ENCODE measurements at places on chromosomes 3 and 15.

- DNase-seq: no peak
These were observed 82.8 kb downstream of the TIGIT start for GRCh38 chr3:114376516-114377185.

GRCh38 chr3:80234706-80235105 lies 466.9 kb upstream of the ROBO1 start:
- no peak for DNase-seq

- peak; percentile 45 for DNase-seq
These were observed 4.7 kb downstream of the C3orf18 start for GRCh38 chr3:50562861-50563260.

GRCh38 chr3:77795013-77795412 lies 755.1 kb downstream of the ROBO2 start:
- DNase-seq: no peak

GRCh38 chr3:169475576-169475975 lies 187.9 kb downstream of the MECOM start:
- no peak for DNase-seq

DNA sequence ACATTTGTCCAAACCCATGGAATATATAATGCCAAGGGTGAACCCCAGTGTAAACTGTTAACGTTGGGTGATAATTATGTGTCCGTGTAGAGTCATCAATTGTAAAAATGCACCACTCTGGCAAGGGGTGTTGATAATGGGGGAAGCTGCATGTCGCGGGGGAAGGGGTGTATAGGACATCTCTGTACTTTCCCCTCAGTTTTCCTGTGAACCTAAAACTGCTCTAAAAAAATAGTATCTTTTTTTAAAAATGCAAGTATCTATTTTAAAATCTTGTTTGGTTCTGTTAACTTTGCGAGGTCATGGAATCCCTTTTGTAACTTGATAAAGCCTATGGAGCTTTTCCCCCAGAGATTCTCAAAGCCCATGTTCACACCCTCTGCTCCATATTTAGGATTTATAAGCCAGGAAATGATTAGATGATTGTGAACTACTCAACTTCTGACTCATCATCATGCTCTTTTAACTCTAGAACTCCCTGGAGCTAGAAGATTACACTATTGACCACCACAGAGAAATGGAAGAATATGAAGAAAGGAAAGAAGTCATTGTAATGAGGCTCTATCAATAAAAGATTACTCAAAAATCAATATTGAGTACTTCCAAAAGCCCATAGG lies 56.1 kb upstream of the C3orf49 start:
- DNase-seq: no peak

DNA sequence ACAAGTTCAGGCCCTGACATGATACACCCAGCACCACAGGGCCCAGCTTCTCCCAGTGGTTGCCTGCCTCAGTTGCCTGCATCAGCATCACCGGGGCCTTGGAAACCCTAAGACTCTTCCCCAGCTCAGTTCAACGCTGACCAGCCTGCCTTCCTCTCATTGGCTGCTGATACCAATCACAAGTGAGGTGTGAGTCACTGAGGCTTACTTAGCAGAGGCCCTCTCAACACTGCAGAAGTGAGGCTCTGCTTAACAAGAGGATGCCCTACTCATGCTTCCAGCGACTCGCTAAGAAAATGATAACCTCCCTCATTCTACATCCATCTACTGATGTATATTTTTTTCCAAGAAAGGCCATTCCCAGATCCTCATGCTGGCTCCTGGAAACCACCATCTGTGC lies 151.9 kb downstream of the ADAMTS17 start:
- no peak for DNase-seq

GRCh38 chr3:110731148-110731547 lies 340.5 kb upstream of the NECTIN3 start:
- DNase-seq: peak; percentile 3

DNA sequence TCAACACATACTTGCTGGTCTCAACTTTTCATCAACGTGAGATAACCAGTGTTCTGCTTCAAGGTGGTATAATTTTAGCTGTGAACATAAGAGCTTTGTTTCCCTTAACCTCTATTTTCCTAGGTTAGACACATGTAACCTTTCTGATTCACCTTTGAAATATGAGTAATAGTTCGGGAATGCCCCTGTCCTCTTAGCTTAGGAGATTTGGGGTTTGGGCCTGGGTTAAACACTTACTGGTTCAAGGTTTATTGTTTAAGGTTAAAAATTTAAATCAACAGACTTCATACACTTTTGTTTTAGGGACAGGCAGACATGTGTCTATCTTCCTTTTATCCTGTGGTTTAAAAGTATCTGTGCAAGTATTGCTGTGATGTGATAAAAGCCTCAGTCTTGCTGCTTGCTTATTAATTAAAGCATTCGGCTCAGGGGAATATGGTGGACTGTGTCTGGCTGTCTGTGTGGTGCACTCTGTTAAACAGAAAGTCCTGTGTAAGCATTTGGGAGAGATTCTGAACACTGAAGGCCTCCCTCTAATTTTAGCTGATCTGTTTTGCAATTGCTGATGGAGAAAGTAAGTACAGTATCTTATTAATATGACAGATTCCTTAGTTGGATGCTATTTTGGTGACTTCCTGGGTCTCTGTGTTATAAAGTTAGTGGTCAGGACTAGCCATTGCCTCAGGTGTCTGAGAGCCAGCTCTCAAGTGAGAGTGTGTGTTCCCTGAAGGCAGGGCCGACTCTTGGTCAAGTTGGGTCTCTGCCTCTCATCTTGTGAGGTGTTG lies 81.8 kb downstream of the USP13 start:
- DNase-seq: no peak

- DNase-seq: no peak
These were observed 51.9 kb downstream of the RPLP1 start for GRCh38 chr15:69504352-69505040.

GRCh38 chr3:2783261-2783660 lies 326.9 kb downstream of the IL5RA start:
- DNase-seq: no peak

DNA sequence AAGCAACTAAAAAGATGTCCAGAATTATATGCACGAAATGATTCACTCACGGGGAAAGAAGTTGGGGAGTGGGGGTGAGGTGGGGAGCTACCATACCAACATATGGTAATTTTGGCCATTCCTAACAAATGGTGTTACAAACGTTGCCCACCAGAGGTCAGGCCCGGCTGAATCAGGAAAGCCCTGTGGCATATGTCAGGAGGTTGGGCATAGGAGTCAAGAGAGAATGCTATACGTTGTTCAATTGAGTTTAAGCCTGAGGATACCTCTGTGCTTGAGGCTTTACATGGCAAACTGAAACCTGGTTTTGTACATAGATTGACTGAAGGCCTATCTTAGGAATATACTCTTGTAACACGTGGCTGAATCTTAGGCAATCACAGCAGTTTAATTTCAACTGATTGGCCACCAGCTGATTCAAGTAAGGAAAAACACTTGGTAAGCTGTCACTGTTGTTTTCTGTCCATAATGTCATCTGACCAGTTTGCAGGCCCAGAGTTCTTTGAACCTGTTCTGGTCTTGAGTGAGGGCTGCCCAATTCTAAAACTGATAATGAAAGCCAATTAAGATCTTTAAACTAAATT lies 23.4 kb upstream of the SLC2A2 start:
- DNase-seq: no peak

GRCh38 chr3:194251891-194252560 lies 99.1 kb downstream of the CPN2 start:
- DNase-seq: no peak

DNA sequence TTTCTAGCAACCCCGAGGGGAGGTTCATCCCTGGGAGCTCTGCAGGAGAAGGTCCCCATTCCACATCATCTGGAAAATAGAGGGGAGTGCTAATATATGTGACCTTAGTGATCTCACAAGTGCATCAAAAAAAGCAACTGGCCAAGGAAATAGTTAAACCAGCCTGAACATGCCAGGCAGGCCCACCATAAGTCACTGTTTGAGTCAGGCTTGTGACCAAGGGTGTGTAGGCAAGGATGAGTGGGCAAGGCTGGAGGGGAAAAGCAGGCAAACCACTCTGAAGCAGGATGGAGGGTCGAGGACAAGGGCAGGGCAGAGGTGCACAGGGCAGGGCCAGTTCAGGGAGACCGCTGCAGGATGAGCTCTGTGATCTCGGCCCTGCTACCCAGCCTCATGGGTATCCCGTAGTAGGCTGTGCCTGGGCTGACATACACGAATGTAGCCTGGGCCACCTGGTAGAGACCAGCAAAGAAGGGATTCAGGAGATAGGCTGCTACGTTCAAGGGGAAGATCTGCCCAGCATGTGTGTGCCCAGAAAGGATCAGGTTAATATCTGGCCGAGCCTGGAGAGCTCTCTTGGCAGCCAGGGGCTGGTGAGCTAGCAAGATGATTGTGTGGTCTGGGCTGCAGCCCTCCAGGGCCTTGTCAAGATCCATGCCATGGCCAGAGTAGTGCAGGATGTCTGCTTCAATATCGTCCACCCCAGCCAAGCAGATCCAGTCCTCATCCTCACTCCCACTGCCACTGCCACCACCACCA lies 4.3 kb downstream of the GLB1 start:
- DNase-seq: no peak

DNA sequence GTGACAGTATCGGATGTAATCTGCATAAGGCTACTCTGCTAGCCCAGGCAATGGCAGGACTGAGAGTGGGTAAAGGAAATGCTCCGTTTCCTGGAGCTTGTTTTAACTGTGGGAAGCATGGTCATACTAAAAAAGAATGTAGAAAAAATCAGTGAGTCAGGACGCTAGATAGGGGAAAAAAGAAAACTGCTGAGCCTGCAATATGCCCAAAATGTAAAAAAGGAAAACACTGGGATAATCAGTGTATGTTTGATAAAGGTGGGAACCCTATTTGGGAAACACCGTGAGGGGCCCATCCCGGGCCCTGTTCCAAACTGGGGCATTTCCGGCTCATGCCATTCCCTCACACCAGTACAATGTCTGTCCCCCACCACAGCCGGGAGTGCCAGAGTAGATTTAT lies 775.8 kb downstream of the ZPLD1 start:
- DNase-seq: no peak

- DNase-seq: no peak
These were observed 218.2 kb upstream of the MDFIC2 start for GRCh38 chr3:70530626-70531025.

DNA sequence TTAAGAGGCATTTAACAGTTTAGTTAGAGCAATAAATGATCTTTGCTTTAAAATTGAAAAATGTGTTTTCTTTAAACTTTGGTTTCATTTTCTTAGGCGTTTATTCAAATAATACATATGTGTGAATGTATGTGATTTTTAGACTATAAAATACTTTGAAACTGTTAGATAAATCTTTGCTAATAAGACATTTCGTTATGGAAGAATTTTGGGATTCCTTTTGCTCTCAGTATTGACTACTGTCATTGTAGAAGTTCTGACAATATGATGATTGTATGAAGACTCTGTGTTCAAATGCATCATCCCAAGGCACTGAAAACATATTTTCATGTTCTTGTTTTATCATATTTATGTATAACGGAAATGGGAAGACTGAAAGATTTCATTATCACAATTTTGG lies 43.8 kb upstream of the GOLGA8A start:
- no peak for DNase-seq

DNA sequence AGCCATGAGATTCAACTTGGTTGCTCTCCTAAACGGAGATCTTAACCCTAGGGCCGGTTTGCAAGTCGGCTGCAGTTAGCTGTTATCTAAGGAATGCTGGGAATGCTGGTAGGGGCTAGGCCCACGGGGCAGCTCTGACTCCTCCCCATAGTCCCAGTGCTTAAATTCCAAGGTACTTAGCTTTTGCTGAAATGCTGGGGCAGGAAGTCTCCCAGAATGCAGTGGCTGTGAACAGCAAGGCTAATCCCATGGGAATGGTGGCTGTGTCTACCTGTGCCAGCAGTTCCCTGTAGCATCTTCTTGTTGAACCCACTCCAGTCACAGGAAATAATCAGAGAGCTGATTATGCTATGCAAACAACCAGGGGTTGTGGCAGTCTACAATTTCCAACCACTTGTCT lies 102.5 kb upstream of the TJP1 start:
- no peak for DNase-seq

GRCh38 chr15:29127506-29128430 lies 141.9 kb downstream of the NSMCE3 start:
- DNase-seq: no peak

- DNase-seq: no peak
These were observed 224.6 kb downstream of the VGLL3 start for GRCh38 chr3:86766331-86766730.

DNA sequence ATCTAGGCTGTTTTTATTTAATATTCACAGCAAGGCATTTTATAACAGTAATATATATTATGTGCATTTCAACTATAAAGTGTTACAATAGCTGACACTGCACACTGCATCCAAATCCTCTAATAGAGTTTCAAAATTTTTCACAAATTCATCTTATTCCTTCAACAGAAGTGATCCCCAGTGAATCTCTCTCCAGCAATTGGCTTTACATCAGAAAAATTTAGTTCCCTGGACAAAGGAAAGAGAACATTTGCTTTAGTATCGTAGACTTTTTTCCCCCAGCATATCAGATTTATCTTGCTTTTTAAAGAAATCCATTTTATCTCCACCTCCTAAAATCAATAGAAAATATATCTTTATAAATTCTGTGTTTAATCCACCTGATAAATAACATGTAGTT lies 868.6 kb downstream of the TBL1XR1 start:
- no peak for DNase-seq

DNA sequence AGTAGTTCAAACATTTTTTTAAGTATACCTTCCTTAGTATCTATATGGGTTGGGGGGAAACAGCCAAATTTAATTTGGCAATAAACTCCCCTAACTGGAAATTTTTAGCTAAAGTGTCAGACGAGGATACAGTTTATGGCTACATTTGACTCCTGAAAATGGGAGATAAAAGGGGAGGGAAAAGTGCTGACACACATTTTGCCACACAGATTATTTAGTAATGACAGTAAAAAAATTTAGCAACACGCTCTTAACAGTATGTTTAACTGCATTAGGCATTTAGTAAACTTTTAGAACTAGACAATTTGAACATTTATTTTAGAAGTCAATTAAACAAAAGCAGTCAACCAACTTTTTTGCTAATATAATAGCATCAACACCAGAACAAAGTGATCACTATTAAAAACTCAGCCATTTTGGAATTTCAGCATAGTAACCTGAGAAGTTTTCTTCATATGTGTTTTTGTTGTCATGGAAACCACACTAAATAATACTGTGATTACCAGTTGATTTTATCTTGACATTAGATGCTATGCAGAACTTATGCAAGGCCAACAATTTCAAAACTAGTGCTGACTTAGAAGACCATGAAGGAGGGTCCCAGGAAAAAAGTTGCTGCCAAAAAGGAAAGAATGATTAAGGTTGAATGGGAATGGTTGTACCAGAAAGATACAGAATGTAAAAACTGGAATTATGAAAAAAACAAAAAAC lies 47.0 kb upstream of the TFG start:
- DNase-seq: no peak

- DNase-seq: no peak
These were observed 212.1 kb downstream of the GBE1 start for GRCh38 chr3:81549388-81549787.

DNA sequence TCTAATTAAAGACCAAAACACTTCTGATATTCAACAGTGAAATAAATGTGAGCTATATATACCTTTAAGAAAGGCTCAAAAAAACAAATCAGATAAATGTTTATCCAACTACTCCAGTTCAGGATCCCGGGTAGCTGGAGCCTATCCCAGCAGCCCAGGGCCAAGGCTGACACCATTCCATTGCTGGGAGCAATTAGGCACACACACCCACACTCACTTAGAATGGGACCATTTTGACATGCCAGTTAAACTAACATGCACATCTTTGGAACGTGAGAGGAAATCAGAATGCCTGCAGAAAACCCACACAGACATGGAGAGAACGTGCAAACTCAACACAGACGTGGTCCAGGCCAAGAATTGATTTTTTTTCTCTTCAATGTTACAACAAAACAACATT lies 30.0 kb upstream of the PLSCR4 start:
- peak; percentile 53 for DNase-seq

GRCh38 chr3:187628169-187628568 lies 42.0 kb downstream of the SST start:
- no peak for DNase-seq

All from AG09309 (cell line).